ENCODE measurements at places on chromosomes 4 and X. TPM values are rescaled to one million over a fixed set of nuclear protein-coding genes. Genes with fewer than 3 reads are reported as not detected.

The PHF8 gene
- 26.6 TPM for total RNA-seq

The SLC9B2 gene
- total RNA-seq: 6.5 TPM

The SERPINA7 gene
- total RNA-seq: not detected

The VSIG1 gene
- not detected for total RNA-seq

The CSAG2 gene
- not detected for total RNA-seq

The ZGRF1 gene
- total RNA-seq: 4.4 TPM

The LONRF3 gene
- total RNA-seq: 0.27 TPM

The ANKRD50 gene
- 16.4 TPM for total RNA-seq

The ARHGAP36 gene
- total RNA-seq: not detected

The EGFL6 gene
- total RNA-seq: 1.3 TPM

The NWD2 gene
- total RNA-seq: not detected

The TACR3 gene
- not detected for total RNA-seq

The TIGD4 gene
- 0.38 TPM for total RNA-seq

The TCEAL6 gene
- not detected for total RNA-seq

The PDCL2 gene
- 1.5 TPM for total RNA-seq

The TLR1 gene
- 11.3 TPM for total RNA-seq

The SHROOM2 gene
- 13.2 TPM for total RNA-seq

The TLR2 gene
- total RNA-seq: 26.9 TPM

The ACSL1 gene
- total RNA-seq: 101 TPM

The SMIM31 gene
- not detected for total RNA-seq

The EDA2R gene
- total RNA-seq: 2.5 TPM

Data from esophagus squamous epithelium (tissue), 5 donors.